ENCODE measurements at places on chromosomes 2 and 18.

DNA sequence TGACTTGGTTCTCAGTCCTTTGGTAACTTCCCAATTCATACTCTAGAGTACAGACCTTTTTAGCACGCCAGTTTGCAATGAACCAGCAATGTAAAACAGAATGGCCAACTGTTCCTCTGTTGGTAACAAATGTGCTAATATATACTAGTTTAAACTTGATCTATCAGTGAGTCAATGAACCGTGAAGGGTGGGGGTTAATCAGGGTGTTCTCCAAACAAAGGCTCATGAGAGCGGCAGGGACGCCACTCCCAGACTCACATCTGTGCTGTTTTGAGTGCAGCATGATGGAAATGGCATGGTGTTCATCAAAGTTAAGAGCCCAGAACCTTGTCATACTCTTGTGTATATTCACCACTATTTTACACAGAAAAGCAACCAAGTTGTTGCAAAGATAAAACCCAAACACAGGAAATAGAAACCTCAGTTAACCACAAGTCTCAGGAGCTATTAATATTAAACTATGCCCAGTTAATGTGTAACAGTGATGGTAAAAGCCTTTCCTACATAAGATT is 70.3 kb downstream of the CERKL start:
- no peak for DNase-seq

DNA sequence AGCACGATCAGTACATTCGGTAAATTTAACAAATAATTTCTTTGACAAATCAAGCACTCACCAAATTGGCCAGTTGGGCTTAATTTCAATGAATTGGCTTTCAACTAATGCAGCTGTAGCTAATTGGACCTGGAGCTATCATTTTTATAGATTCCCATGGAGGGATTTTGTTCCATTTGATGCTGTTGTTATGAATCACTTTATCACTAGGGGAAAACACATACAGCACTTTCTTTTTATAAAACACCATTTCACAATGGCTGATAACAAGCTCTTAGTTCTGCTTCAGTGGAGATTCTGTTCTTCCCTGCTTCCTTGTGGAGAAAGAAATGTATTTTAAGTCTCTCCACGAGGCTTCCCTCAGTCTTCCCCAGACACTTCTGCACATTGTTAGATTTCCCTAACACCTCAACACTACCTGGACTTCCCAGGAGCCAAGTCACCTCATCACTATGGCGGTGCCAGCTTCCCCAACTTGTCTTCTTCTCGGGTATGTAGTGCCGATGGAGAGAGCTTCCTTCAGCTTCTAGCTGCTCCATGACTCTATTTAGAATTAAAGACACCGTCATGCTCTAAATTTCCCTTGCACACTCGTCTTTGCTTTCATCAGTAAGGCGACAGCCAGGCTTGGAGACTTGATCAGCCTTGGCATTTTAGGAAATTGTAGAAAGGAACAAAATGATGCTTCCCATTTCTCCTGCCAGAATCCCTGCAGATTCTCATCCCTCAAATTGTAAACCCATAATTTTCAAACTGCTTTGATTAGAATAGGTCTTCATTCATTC is 72.0 kb downstream of the INPP5D start:
- no peak for DNase-seq

DNA sequence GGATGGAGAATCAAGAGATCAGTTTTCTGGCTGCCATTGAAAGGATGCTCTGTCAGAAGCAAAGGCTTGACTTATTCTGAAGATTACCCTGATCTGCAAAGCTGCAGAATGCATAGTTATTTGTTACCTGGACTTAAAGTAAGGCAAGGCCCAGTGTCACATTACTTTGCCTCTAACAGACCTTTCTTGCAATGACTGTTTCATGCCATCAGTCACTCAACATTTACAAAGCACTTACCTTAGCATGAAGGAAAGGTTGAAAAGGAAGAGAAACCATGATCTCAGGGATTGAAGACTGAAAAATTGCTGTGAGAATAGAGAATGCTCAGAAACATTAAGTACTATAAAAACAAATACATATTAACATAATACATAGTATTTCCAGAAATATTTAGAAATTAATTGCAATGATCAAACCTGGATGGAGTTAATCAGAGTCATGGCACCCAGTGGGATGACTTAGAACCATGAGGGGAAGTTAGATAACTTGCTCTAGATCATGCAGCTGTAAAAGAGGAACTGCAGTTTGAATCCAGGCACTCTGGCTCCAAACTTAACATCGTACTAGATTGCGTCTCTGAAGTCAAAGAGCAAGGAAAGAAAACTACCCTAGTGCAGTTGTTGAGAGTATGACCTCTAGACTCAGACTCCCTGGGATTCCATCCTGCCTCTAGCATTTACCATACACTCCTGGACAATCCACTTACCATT is 26.5 kb upstream of the FAM117B start:
- DNase-seq, result peak; percentile 72

GRCh38 chr2:134312482-134312881 is 58.6 kb downstream of the MGAT5 start:
- DNase-seq, result no peak

GRCh38 chr2:153004627-153005026 is 286.2 kb downstream of the ARL6IP6 start:
- DNase-seq, result no peak

DNA sequence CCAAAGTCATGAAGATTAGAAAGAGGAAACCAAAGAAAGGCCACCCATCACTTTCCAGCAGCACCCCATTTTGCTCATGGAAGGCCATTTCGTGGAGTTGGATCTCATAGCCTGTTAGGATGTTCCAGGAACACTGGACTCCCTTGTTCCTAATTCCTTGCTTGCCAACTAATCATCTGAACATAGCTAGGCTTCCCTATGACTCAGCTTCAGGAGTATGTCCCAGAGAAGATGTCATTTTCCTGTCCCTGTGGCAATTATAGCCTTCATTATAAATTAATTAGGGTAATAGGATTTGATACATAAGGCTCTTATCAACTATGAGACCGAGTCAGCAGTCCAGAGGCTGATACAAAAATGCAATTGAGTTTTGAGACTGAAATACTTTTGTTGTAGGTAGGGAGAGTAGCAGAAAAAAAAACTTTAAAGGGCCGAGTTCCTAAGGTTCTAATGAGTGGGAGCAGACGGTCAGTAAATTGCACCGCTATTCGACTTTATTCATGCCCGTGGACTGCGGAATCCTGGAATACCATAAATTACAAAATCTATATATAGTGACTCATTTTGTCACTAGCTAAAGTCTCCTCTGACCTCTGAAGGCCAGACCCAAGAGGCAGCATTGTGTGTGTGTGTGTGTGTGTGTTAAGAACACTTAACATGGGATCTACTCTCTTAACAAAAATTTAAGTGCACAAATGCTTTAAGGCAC is 311.8 kb downstream of the FBXO15 start:
- no peak for DNase-seq

DNA sequence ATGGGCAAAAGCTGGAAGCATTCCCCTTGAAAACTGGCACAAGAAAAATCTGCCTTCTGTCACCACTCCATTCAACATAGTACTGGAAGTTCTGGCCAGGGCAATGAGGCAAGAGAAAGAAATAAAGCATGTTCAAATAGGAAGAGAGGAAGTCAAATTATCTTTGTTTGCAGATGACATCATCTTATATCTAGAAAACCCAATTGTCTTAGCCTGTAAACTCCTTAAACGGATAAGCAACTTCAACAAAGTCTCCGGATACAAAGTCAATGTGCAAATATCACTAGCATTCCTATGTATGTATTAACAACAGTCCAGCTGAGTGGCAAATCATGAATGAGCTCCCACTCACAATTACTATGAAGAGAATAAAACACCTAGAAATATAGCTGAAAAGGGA is 1579.3 kb downstream of the SUCLG1 start:
- no peak for DNase-seq

- DNase-seq, result peak; percentile 20
Measured at GRCh38 chr2:144950899-144951560, 431.1 kb upstream of the ZEB2 start.

- peak; percentile 93 for DNase-seq
Measured at GRCh38 chr2:118056165-118056534, 32.1 kb upstream of the INSIG2 start.

- DNase-seq, result no peak
Measured at GRCh38 chr2:186554850-186555671, 34.8 kb upstream of the ITGAV start.

GRCh38 chr18:59202258-59202820 is 17.6 kb upstream of the GRP start:
- DNase-seq, result no peak

- no peak for DNase-seq
Measured at GRCh38 chr2:55827855-55828254, 95.7 kb downstream of the EFEMP1 start.

DNA sequence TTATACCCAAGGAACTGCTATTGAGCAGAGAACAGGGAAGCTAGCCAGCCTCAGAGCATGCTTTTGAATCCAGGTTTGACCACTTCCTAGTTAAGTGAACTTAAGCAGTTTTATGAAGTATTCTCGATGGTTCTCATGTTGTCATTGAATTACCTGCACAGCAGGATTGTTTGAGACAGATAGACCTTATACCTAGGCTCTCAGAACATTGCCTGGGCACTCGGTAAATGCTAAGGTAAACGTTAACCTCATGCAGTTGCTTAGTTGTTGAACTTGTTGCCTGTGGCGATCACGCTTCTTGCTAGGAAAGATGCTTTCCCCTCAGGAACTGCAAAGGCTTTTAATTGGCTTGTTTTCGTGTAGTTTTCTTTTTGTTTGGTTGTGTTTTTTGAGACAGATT is 34.0 kb upstream of the CHMP1B start:
- no peak for DNase-seq

GRCh38 chr18:63067939-63068338 is 251.6 kb downstream of the BCL2 start:
- DNase-seq, result no peak

- no peak for DNase-seq
Measured at GRCh38 chr18:23107718-23108117, 27.6 kb upstream of the CABLES1 start.

- no peak for DNase-seq
Measured at GRCh38 chr2:223853425-223853837, 16.0 kb upstream of the AP1S3 start.

DNA sequence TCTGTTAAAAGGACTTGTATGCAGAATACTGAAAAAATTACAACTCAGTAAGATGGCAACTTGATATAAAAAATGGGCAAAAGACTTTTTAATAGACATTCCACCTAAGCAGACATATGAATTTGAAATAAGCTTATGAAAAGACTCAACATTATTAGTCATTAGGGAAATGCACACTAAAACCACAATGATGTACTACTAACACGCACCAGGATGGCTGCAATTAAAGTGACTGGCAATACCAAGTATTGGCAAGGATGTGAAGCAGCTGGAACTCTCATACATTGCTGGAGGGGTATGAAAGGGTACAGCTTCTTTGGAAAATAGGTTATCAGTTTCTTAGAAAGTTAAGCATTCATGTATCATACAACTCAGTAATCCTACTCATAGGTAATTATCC is 3.2 kb upstream of the ENOSF1 start:
- DNase-seq, result no peak

DNA sequence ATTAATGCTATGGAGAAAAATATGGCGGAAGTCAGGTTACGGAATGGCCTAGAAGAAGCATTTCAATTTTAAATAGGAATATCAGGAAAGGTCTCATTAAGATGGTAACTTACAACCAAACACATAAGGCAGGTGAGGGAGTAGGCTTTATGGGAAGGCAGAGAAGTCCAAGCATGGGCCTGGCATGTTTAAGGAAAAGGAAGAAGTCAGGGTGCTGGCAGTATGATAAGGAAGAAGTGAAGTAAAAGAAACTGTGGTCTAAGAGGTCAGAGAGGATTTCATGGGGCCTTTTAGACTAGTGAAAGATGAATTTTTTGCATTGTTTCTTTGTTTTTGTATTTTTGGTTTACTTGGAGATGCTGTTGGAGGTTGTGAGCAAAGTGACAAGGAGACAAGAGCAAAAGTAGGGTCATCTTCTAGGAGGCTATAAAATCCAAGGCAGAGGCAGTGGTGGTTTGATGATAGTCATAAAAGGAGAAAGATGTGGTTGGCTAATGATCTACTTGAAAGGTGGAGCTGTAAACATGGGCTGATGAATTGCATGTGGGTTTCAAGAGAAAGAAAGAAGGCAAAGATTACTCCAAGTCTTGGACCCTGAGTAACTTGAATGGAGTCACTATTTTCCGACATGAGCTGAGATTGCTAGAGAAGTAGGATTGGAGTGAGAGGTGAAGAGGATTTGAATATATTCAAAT is 354.3 kb downstream of the GPD2 start:
- no peak for DNase-seq

DNA sequence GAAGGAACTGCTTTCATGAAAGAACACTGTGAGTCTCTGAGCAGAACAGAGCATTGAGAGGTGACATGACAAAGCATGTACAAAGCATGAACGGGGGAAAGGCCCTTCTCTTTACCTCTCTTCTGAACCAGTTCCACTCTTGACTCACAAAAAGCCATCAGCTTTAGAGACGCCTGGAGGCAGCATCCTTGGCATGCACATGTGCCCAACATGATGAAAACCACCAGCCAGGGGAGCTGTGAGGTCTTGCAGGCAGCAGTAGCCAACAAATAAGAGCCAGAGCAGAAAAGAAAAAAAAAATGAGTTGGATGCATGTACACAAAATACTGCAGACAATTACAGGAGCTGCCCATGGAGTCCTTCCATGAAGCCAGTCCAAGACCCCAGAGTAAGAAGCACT is 95.5 kb upstream of the AGAP1 start:
- DNase-seq, result no peak

GRCh38 chr2:39311469-39311868 is 67.7 kb upstream of the CDKL4 start:
- DNase-seq, result no peak

- no peak for DNase-seq
Measured at GRCh38 chr2:159051661-159052060, 83.2 kb downstream of the TANC1 start.

- no peak for DNase-seq
Measured at GRCh38 chr2:23100406-23100805, 284.6 kb upstream of the KLHL29 start.

DNA sequence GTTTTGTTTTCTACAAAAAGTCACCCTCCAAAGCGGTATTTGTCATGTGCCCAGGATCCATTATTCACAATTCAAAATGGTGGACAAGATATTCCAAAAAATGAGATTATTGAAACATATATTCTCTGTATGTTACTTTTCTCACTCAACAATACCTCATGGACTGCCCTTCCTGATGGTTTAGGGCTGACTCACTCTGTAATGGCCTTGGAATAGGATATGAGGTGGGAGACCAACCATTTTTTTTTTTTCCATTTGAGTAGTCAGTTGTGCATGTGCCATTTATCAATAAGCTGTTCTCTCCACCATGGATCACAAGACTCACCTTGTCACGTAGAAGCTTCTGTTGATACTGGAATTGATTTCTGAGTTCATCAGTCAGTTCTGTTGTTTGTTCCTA is 64.5 kb downstream of the LYPD6 start:
- DNase-seq, result no peak
